ENCODE measurements at places on chromosomes 12 and 14.
A peak's percentile ranks its signal among the peaks of the same experiment; 100 is the strongest.

- DNase-seq, result no peak
These were observed 173.4 kb upstream of the KITLG start for GRCh38 chr12:88753707-88754106.

DNA sequence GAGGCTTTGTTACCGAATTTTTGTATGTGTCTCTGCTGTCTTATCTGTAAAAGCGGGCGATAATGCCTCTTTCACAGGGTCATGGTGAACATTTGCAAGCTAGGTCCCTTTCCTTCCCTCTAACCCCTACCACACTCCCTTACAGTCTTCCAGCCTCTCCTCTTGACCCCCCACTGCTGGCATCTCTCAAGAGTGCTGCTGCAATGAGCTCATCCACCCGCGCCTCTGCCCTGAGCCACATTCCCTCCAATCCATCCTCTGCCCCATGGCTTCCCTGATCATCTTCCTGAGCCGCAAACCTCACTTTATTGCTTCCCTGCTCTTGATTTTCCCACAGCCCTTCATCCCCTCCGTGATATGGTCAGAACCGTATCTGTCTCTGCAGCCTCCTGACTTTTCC is 343.6 kb downstream of the BCL11B start:
- DNase-seq, result no peak

GRCh38 chr14:99273766-99274345 is 1.9 kb upstream of the BCL11B start:
- no peak for DNase-seq

GRCh38 chr14:75334549-75335051 is 56.0 kb downstream of the FOS start:
- DNase-seq, result no peak

- DNase-seq, result no peak
These were observed 2.6 kb upstream of the BHLHE41 start for GRCh38 chr12:26127404-26127803.

DNA sequence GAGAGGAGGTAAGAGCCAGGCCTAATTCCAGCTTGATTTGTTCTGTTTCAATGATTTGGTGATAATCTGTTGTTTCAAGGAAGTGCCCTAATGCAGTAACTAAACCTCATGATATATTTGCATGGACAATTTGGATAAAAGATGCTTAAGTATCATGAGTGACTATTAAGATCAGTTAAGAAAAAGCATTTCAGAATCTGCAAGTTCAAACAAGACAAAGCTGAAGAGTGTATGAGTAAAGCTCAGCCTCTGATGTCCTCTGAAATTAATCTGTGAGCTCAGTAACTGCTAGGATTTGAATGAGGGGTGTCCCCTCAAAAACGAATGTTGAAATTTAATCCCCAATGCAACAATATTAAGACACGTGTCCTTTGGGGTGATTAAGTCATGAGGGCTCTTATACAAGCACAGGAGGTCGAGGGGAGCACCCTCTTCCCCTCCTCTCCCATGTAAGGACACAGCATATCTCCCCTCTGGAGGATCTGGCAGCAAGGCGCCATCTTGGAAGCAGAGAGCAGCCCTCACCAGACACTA is 949.2 kb downstream of the GALC start:
- no peak for DNase-seq

GRCh38 chr14:54754623-54755386 is 147.8 kb downstream of the GCH1 start:
- no peak for DNase-seq

GRCh38 chr12:68454892-68455291 is 122.7 kb upstream of the MDM1 start:
- no peak for DNase-seq

GRCh38 chr14:106185837-106186233 is 659.5 kb downstream of the TMEM121 start:
- DNase-seq, result peak; percentile 52

DNA sequence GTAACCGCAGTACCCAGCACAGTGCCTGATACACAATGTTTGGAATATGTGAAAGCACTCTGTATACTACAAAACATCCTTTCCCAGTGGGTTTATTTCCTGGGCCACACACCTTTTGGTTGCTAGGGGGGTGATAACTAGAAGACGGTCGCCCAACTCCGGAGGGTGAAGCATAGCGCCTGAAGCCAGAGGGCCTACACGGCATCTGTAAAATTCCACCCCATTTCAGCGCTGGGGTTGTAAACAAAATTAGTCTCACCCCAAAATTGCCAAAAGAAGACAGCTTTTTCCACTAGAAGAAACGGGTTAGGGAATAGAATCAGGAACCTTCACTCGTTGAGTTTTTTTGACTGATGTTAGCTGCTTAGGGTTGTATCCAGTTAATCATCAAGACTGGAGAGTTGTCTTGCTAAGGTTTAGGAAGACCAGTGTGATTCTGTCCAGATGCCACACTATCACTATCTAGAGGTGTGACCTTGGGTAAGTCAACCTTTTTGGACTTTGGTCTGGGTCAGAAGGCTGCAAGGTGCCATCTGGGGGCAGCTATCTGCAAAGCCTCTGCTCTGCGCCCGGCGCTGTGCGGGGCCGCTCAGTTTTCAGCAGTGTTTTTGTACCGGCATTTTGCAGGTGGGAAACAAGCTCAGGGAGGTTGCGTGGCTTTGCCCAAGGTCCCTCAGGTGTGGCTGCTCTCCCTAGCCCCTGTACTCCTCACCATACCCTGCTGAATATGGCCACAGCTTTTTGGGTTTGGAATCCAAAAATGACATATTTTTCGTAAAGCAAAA is 1.3 kb downstream of the ZNF839 start:
- DNase-seq, result no peak

DNA sequence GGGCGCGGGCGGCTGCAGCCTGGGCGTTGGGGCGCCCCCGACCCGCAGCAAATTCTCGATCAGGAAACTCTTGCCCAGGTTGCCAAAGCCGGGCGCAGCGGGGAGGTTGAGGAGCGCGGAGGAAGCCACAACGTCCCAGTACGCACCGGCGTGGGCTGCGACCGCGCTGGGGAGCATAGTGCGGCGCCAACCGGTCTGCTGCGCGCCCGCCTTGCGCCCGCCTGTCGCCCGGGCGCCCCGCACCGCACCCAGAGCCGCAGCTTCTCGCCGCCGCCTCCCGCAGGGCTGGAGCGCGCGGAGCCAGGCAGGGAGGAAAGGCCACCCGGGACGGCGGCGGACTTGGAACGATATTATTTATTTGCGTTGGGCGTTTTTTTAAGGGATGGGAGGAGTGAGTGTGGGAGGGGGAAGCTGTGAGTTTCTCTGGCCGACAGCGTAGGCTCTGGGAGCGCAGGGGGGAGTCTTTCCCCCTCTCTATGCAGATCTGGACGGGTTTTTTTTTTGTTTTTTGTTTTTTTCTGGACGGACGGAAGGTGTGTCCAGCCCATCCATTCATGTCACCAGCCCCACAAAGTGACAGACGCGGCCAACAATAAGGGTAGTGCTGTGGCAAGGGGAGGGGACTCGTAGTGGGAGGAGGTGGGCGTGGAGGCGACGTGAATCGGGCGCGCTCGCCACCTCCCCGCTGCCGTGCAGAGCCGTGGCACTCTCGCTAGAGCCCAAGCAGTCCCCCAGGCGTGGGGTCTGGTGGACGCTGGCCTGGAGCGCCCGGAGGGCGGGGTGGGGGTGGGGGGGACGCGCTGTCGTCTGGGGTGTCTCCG is at the start of gene DBX2:
TSS of gene DBX2 (minus strand) at position 349 of the 821 bp plus-strand sequence. CDS start at position 177, 172 bp downstream.
- DNase-seq, result no peak

DNA sequence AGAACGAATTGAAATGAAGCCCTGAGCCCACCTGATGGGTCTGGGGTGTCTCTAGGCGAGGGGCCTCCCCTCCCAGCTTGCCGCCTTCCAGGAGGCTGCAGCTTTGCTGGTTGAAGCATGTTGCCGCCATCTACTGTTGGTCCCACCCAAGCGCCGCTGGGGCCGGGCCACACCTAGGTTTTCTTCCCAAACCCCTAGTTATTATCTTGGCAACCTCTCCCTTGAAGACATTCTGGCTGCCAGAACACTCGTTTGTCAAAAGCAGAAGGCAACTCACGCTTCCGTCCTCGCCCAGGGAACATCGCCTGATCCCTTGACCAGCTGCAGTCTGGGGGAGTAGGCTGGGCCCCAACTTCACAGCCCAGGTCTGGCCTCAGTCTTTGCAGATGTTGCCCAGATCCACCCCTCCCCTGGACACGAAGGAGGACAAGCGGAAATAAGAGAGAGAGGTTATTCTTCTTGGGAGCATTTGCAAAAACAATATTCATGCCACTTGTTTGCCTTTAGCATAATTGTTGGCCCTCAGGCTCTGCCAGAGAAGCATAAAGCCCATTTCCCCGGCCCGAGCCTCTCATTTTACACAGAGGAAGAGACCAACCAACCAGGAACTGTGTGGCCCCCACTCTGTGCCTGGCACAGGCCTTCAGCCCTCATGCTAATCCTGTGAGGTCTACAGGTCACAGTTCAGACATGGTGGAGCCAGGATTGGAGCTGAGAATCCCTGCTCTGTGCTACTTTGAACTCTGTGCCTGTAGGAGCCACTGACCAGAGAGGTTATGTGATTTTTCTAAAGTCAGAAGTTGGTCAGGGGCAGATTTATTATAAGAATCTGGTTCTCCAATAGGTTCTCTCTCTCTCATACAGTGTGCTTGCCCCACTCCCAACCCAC is 6.8 kb downstream of the EMP1 start:
- no peak for DNase-seq

DNA sequence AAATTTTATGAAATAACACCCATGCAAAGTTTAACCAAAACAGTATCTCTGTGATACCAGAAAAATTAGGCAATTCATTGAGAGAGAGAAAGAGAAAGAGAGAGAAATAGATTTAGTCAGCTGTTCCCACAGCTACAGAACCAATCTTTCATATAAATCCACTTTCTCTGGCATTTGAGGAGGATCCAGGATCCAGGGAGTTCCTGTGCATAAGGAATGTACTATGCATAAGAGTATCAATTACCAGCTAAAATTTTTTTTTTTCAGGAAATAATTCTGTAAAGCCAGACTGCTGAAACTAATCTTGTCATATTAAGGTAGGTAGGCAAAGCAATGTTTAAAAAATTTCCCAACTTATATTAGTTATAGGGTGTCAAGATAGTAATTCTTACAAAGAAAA is 133.7 kb downstream of the FLRT2 start:
- DNase-seq, result no peak

GRCh38 chr14:75274899-75275569 is 3.6 kb upstream of the FOS start:
- no peak for DNase-seq

- DNase-seq, result no peak
These were observed 3.7 kb downstream of the MYL6 start for GRCh38 chr12:56161690-56162351.

DNA sequence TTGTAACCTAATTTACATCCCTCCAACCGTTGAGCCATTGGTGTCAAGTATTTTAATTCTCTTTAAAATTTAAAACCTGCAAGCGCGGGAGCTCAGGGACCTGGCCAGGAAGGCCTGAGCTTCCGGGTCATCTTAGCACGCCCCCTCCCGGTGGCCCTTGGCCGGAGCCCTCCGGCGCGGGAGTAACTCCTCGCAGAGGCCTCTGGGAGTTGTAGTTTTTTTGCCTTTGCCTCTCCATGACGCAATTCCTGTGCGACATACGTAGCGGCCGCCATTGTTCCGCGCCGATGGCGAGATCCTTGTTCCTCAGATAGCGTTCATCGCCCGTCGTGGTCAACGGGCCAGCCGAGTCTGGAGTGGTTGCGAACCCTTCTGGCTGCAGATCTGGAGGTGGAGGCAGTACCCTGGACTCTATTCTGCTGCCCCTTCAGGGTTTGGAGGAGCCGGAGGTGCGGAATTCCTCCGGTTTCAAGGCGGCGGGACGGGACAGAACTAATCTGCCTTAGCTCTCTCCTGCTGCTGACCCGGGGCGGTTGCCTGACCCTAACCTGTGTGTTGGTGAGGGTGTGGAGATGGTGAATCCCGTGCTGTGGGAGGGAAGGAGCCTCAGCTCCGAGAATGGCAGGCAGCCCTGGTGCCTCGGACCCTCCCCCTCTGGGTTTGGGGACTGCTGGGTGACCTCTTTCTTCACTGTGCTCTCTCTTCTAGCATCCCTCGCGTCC is at the start of gene ZNF268:
TSS of gene ZNF268 (plus strand) at position 258 of the 722 bp plus-strand sequence. CDS start 503 bp downstream, outside the sequence.
- peak; percentile 75 for DNase-seq

DNA sequence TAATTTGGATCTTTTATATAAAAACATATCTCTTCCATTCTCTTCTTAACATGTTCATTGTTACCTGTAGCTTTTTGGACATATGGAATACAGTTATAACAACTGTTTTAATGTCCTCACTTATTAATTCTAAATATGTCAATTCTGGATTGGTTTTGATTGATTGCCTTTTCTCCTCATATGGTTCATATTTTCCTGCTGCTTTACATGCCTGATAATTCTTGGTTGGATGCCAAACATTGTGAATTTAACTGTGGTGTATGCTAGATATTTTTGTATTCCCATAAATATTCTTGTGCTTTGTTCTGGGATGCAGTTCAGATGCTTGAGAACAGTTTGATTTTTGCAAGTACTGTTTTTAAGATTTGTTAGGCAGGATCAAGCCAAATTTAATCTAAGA is 10.8 kb downstream of the C14orf132 start:
- no peak for DNase-seq

- DNase-seq, result no peak
These were observed 229.1 kb downstream of the KCNC2 start for GRCh38 chr12:74980510-74980909.

DNA sequence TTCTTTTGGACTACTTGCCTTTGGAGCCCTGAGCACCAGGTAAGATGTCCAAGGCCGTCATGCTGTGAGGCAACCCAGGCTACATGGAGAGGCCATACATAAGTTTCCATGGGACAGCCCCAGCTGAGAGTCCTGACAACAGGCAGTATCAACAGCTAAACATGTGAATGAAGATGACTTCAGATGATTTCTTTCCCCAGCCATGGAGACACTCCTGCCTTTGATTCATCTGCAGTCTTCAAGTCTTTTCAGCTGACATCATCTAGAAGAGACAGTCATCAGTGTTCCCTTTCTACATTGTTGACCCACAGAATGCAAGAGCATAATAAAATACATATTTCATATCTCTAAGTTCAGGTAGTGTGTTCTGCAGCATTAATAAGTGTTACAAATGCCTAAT is 398.7 kb downstream of the BTG1 start:
- no peak for DNase-seq

- no peak for DNase-seq
These were observed 210.9 kb downstream of the DPY19L2 start for GRCh38 chr12:63457428-63457827.

DNA sequence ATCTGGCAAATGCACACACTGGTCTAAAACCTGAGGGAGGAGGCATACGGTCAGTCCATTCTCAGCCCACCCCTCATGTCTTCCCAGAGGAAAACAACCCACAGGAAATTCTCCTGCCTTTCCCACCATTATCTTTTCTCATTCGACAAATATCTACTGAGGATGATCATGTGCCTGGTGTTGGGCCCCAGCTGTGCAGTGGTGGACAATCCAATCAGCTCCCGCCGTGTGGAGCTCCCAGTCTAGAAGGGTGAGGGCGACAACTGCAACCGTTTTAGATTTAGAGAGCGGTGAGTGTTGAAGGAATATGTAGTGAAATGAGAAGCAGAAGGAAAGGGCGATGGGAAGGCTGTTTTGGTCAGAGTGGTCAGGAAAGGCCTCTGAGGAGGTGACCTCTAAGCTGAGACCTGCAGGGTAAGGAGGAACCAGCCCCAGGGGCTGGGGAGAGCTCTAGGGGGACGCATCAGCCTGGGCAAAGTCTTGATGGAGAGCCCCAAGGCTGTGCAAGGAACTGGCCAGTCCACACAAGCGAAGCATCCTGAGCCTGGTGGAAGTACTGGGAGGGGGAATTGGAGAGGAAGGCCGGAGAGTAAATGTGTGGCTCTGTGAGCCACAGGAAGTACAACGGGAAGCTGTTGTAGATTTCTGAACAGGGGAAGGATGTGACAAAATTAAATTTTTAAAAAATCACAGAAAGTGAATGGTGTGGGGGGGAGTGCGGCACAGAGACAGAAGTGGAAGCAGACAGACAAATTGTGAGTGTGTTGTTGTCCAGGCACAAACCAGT is 192.8 kb downstream of the NTF3 start:
- DNase-seq, result no peak
